Brain pericyte (primary cell): ENCODE measurements at places on chromosomes 4 and X.

DNA sequence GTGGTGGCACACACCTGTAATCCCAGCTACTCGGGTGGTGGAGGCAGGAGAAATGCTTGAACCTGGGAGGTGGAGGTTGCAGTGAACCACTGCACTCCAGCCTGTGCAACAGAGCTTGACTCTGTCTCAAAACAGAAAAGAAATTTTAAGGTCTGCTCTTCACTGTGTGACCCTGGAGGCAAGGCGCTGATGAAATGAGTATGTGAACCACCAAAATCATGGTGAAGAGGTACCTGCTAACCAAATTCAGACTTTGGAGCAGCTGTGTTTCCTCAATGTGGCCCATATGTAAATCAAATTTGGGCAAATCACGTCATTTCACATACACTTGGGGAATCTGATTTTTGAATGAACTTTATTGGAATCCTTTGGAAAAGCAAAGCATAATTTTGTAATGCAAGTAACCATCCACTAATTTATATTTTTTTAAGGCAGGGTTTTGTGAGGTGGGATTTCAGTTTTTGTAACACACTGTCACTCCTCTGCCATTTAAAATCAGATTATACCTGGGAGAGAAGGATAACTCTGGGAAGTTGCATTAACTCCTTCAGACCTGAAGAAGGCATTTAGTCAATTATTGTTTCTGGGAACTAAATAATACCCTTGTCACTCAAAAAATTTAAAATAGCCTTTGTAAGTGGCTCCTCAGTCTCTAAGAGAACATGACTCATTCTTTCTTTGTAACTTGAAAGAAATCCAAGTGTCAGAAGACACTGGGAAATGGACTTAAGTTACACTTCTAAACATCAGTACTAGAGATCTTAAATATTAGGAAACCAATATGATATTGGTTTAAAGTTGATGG is 24.0 kb downstream of the DOCK11 start:
- DNase-seq, result no peak

GRCh38 chr4:185734214-185734613 is 77.8 kb downstream of the SORBS2 start:
- DNase-seq, result no peak

DNA sequence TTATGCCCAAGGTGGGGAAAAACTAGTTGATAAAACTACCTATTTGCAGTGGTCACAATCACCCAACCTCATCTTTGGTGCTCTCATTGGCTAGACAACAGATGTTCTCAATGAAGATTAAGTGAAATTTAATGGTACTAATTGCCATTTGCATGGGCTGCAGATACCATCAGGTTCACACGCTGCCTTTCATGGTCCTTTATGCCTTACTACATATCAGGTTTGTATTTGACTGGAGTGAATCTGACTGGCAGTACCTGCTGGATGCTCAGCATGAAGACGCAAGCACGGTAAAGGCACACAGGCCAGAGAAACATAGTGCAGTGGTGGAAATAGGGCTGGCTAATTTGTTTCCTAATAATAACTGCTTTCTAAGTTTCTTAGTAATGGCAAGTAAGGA is 48.3 kb downstream of the DCX start:
- DNase-seq, result no peak

DNA sequence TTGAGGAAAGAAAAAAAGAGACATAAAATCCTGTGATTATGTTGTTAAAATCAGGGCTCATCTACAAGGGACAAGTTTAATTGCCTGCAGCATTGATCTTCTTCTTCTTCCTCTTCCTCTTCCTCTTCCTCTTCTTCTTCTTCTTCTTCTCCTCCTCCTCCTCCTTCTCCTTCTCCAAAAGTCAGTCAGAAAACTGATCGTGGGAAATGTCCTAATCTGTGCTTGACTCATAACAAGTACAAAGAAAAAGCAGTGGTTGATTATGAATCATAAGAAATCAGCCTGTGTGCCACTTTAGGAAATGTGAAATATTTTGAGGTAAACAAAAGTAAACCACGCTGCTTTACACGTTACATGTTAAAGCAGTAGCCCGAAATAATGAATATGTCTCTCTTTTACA is 2.7 kb upstream of the ATP10D start:
- DNase-seq, result no peak

DNA sequence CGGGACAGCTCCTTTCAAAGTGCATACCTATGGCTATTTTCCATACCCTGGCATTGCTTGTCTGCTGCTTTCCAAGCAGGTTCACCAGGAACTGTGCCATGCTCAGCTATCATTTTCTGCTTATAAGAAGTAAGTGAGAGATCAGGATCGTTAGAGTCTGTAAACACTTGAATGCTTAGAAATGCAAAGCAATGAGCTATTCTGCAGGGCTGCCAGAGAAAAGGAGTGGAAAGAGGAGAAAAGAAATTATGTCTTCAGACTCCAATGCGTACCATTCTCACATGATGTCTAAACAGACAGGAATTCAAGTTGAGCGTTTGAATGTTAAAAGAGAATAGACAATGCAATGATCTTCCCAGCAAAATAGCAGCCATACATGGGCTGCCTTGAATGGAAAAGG is 245.5 kb upstream of the SLC7A11 start:
- no peak for DNase-seq

DNA sequence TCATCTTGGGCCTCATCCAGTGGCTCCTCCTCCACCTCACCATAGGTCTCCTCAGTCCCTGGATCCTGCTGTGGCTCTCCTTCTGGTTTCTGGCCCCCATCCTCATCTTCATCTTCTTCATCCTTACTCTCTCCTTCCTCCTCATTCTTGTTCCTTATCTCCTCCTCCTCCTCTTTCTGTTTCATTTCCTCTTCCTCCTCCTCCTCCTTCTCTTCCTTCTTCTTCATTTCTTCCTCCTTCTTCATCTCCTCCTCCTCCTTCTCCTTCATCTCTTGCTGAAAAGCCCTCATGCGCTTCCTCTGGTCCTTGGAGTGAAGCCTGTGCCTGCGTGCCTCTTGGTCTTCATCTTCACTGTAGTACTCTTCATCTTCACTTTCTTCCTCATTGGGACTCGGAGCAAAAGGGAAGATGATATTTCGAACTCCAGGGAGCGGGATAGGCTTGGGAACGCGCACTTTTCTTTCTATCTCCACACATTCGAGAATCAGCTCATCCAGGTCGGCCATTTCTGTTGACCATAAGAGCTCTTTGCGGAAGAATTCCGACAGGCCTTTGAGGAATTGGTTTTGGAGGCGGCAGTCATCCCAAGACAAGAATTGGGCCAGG is 1.5 kb downstream of the RTL5 start:
- DNase-seq, result no peak

- DNase-seq, result no peak
Observed at GRCh38 chr4:107631560-107631959, 88.5 kb downstream of the PAPSS1 start.

- DNase-seq, result no peak
Observed at GRCh38 chr4:104693601-104694201, 199.0 kb upstream of the CXXC4 start.
